CD4-positive, alpha-beta T cell treated with Interleukin-17A for 1 hour (primary cell): ENCODE measurements at places on chromosomes 7 and 10.

- DNase-seq, result no peak
These were observed 570.2 kb downstream of the PARD3 start for GRCh38 chr10:34244756-34245484.

DNA sequence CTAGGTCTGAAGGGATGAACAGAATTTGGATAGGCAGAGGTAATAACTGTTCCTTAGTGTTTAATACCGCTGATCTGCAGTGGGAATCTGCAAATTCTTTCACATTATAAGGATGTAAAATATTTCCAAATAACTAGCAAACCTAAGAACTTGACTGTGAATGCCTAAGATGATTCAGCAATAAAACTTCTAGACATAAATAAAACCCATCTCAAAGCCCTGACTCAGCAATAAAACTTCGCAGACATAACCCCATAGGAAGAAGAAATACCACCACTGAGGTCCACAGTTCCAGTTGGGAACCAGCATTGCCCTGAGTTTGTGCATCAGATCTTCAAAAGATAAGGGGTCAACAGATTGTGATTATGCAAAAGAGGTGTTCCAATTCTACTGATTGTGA is 354.2 kb downstream of the GFRA1 start:
- DNase-seq, result no peak

GRCh38 chr7:50589364-50589763 is 24.2 kb upstream of the DDC start:
- no peak for DNase-seq

GRCh38 chr7:158246960-158247673 is 340.5 kb downstream of the PTPRN2 start:
- no peak for DNase-seq

- DNase-seq, result no peak
These were observed 20.0 kb downstream of the LRRC4 start for GRCh38 chr7:128011131-128011661.

DNA sequence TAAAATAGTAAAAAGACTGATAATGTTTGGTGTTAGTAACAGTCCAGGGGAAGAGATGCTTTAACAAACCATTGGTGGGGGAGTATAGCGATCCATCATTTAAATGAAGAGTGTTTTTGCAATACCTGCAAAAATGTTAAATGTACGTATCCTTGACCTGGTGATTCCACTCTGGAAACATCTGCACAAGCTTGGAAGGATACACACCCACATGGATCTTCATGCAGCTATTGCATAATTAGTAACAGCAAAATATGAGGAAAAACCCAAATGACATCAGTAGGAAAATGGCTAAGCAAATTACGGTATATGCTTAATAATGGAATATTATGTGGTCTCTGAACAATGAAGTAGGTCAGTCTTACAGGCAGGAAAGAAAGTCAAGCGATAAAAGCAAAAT is 20.5 kb downstream of the WNT2 start:
- no peak for DNase-seq

GRCh38 chr10:128071417-128071782 is 54.8 kb downstream of the MKI67 start:
- no peak for DNase-seq

DNA sequence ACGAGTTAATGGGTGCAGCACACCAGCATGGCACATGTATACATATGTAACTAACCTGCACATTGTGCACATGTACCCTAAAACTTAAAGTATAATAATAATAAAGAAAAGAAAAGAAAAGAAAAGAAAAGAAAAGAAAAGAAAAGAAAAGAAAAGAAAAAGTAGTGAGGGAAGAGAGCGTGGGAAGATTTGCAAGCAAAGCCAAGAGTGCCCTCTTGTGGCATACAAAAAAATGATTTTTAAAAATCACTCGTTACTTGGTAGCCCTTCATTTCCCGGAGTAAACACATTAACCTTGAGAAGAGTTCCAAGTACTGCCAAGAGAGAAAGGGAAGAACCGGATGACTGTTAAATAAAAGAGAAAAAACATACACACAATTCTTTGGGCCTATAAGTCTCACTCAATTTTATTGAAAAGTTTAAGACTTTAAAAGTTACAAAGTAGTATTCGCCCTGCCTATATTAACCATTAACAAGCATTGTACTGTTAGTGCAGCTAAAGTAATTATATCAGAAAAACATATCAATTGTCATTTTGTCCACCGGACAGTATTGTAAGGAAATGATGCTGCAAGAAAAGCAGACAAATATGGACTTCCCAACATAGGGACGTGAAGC is 6.2 kb upstream of the CH25H start:
- peak; percentile 62 for DNase-seq
